Activated T-cell treated with anti-CD3 and anti-CD28 coated beads for 48 hours (primary cell): ENCODE measurements at places on chromosomes 6 and 20.

DNA sequence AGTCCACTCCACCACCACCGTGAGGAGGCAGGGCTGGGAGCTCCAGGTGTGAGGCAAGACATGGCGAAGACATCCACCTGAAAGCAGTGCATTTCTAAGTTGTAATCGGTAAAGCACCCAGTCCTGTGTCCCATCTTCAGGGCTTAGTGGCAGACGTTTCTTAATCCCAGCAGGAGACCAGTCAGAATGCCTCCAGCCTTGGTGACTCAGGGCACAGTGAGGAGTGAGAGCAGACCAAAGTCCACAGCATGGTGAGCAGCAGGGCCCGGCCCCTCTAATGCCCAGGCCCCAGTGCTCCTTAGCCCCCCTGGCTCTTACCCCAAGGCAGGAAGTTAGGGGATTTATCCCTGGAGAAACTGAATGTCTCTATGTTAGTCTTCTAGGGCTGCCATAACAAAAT, 183.9 kb downstream of the SYNDIG1 start:
- DNase-seq = no peak

GRCh38 chr6:170139531-170139930, 151.3 kb downstream of the DLL1 start:
- DNase-seq = no peak

DNA sequence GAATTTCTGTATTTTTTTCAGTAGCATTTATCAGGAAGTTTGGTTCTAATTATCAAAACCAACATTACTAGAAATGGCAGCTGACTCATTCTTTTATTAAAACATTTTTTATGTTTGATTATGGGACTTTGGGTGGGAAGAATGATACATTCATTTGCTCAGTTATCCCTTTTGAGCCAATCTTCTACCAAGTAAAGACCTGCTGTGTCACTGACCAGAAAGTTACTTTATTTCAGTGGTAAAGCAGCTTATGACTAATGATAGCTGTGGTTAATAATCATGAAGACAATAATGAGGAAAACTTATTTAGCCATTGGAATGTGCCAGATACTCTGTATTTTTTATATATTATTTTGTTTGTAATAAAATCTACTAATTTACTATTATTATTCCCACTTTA, 142.3 kb downstream of the FARS2 start:
- DNase-seq = no peak

- no peak for DNase-seq
Observed at GRCh38 chr6:76631622-76632021, 559.2 kb upstream of the IMPG1 start.

GRCh38 chr6:140316966-140317365, 942.5 kb upstream of the CITED2 start:
- no peak for DNase-seq

DNA sequence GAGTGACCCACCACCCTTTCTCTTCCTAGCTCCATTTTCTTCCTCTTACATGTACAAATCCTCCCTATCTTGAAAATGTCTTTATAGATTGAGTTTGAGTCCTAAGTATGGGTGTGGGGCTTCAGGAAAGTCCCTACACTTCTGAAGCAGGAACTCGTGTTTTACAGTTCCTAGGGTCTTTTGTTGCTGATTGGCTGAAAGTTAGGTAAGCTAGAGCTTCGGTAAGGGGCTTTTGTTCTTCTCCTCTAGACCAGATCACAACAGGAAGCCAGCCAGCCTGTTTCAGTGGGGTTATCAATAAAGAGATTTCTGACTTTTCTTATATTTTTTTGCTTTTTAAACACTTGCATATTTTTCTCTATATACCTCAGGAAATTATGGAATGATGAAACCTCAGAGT, 51.3 kb downstream of the CNR1 start:
- DNase-seq = no peak

GRCh38 chr20:24795436-24795835, 153.6 kb upstream of the CST7 start:
- no peak for DNase-seq

DNA sequence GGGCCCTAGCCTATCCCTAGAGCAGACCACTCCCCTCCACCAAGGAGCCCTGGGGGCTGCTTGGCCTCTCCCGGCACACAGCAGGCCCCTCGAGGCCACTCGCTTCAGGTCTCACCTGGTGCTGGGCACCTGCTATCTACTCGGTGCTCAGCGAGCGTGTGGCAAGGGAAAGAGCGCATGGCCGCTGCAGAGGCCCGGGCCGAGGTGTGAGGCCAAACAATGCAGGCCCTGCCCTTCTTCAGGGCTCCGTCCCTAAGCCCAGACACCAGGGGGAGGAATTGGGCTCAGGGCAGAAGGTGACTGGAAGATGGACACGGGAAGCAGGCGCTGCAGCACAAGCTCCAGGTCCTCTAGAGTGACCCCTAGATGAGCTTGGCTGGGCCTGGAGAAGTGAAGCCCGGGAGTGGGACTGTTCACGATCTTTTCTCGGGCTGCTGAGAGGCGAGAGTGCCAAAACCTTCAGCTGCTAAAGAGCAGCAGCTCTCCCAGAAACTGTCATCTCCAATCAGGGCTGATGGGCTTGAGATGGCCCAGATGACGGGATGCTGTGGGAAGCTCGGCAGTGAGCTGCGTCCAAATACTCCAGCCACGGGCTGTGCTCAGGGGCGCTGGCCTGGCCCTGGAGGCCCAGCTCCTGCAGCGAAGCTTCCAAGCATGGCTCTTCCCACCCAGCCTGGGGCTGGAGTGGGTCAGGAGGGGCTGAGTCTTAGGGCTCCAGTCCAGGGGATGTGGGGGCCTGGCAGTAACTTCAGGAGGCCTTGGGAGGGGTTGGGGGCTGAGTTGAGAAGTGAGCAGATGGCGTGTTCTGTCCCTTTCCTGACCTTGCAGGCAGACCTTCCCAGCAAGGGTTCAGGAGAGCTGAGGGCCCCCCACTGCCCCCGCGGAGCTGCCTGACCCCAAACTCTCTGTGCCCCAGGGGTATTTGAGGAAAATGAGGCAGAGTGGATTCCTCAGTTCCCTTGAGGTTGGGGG, 43.7 kb downstream of the APCDD1L start:
- DNase-seq = no peak

DNA sequence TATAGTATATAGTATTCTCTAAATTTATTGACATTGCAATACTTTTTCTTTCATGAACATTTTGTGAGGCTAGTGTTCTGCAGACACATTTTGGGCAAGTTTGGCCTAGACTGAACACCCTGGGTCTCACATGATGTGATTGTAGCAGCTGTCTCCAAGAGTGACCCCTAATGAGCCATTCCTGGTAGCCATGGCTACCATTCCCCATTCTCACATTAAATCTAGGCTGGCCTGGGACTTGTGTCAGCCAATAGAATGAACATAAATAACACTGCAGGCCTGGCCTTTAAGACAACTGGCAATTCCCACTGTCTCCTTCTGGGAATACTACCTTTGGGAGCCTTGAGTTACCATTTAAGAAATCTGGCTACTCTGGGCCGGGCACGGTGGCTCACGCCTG, 38.0 kb upstream of the TASP1 start:
- no peak for DNase-seq

DNA sequence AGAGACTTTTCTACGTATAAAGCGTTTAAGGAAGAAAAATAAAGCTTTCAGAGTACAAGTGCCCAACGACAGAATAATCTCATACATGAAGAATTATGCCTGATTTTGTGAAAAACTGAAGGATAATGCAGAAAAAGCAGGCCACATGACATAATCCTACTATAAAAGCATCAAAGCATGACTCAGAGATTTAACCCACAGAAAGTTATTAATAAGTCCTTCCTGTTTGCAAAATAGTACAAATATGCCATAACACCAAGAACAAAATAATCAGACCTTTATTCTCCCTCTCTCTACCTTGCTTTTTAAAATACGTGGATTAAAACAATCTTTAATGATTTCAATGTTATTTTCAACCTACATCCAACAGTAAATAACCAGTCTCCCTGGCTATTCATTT, 118.6 kb upstream of the BCLAF1 start:
- no peak for DNase-seq

GRCh38 chr20:1324598-1325172, 4.3 kb downstream of the SDCBP2 start:
- no peak for DNase-seq

DNA sequence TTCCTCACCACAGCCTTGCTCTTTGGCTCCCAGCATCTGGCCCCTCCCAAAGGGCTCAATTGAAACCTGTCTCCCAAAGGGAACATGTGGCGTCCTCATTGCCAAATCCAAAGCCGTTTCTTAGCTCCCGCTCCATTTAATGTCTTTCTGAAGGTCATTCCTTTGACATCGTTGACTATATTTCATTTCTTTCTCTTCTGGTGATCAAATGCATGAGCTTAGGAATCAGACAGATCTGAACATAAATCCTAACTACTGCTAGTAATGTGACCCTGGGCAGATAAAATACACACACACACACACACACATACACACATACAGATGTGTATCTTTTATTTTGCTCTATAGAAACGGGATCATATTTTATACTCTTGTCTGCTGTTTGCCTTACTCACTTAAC, 964.7 kb upstream of the FLRT3 start:
- no peak for DNase-seq
